ENCODE measurements at places on chromosomes 5 and 9.

GRCh38 chr5:173099461-173099860 is 43.3 kb downstream of the CREBRF start:
- DNase-seq = no peak

- peak; percentile 96 for DNase-seq
These were observed 145.9 kb downstream of the CARTPT start for GRCh38 chr5:71864730-71865601.

GRCh38 chr9:121635300-121635876 is 16.0 kb upstream of the DAB2IP start:
- DNase-seq = no peak

GRCh38 chr5:155759252-155759651 is 567.7 kb upstream of the SGCD start:
- DNase-seq = no peak

DNA sequence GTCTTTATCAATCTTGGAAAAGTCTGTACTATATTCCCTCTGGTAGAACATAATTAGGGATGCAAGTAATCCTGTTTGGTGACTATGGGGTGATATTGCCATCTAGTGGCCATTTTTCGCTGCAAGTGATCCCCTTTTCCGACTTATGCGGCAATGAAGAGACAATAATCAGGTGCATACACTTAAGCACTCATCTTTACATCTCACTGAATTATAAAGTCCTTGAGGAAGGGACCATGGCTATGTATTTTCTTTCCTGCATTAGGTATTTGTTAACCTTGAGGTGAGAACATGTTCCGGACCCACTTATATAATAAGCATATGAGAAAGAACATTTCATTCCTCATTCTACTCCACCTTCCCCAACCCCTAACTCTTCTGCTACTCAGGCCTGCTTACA is 19.6 kb upstream of the LIX1 start:
- DNase-seq = peak; percentile 68

DNA sequence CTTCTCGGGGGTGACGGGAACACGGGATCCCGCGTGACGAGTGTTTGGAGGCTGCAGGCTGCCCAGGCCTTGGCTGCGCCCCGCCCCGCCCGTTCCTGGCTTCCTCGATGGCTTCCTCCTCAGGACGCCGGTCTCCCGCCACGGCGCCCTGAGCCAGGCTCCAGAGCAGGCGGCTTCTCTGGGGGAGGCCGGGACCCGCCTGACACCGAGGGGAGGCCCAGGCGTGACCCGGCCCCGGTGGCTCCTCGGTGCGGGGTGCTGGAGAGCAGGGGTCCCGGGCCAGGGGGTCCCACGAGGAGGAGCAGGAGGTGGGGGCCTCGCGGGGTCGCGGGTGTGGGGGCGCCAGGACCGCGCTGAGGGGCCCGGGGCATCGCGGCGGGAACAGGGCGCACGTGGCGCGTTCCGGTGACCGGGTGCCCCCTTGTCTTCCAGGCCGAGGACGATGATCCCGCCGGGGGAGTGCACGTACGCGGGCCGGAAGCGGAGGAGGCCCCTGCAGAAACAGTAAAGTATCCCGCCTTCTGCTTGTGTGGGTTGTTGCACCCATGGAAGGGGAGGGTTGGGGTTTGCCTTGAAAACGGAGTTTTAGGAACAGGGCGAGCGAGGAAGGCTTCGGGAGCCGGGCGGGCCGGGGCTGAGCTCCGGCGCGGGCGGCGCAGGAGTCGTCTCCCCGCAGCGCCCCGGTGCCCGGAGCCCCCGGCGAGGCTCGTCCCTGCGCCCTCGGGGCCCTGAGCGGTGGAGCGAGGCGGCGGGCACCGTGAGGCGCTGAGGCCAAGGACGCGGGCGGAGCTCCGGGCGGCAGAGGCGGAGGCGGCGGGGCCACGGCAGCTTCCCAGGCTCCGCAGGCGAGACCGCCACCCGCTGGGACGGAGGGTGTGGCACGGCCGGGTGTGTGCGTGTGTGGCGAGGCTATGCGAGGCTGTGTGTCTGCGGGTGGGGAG is 22.2 kb downstream of the AHRR start:
- peak; percentile 82 for DNase-seq

DNA sequence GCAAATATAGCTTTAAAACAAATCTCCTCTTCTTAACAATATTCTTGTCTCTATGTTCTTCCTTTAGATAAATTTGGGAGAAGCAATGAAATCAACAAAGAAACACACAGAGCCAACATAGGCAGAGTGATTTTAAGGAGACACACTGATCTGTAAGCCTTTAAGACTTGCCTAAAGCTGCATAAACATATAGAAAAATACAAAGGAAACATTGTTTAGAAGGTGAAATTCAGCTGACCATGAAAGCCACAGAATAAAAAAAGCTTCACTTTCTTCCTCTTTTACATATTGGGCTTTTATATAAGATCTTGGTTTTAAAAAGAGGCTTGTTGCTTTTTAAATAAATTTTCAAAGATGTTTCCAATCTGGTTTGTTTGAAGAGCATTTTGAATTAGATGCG is 1277.5 kb downstream of the EFNA5 start:
- no peak for DNase-seq

DNA sequence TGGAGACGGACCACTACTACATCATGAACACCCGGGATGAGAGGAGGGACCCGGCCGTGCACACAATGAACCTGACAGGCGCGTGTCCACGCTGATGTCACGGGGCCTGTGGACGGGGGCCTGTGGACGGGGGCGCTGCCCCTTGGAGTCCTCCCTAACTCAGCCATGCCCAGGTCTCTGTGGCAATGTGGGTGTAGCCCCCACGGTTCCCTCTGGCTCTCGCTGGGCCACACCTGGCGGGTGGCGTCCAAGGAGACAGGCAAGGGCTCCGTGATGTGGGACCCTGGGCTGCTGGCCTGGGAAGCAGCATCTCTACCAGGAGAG is 22.1 kb downstream of the PAEP start:
- no peak for DNase-seq

GRCh38 chr5:2134543-2135292 is 252.0 kb upstream of the IRX4 start:
- peak; percentile 10 for DNase-seq

DNA sequence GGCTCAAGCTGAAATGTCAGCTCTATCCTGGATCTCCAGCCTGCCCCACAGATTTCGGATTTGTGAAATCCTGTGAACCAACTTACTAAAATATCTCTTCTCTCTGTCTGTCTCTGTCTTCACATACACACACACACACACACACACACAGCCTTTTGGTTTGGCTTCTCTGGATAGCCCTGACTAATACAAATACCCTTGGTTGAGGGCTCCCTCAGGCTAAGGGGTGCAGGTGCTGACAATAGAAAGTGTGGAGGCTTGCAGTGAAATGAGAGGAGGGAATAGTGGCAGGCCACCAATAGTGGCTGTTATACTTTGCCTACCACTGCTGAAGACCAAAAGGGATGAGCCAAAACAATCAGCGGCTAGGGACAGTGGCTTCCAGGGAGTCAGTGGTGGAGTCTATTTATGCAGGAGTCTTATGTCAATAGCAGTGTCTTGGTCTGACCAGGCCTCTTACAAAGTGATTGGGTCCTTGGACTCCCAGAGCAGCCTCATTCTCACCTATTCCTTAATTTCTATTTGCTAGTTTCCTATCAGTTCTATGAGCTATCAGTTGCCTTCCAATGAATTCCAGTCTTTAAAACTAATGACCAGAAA is 93.2 kb upstream of the GAS1 start:
- DNase-seq = no peak

DNA sequence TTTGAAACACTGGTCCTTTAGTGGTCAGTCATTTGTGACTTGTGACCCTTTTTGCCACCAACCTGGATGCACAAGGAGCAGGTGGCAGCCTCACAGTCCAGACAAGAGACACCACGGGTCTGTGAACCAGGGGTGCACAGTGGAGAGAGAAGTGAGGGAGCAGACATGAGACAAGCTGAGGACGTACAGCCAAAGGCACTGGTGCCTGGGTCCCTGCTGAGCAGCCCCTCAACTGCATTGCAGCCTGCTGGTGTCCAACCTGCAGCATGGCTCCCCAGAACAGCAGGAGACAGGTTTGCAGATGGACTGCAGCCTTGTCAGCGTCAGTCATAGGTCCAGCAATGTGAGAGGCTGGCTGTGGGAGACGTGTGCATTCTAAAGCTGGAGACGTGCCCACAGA is 124.2 kb upstream of the FSTL4 start:
- DNase-seq = no peak

DNA sequence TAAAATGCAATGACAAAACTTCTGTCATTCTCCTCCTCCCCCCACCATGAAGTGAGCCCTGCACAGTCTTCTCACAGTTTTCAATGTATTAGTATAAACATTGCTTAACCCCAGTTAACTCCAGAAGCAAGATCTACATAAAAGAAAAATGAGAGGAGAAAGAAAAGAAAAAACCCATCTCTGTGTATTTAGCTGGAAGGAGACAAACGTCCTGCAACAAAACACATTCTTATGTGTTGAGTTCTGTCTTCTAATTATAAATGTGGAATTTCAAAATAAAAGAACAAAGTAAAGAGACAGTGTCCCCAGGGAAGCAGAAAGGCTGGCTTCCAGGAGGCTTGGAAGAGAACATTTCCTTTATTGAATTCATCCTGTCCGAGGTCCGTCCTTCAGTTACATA is 491.9 kb upstream of the TUSC1 start:
- peak; percentile 74 for DNase-seq

- DNase-seq = no peak
These were observed 78.3 kb downstream of the COL27A1 start for GRCh38 chr9:114233491-114234185.

GRCh38 chr5:123585871-123586270 is 73.9 kb downstream of the CSNK1G3 start:
- peak; percentile 43 for DNase-seq

- peak; percentile 11 for DNase-seq
These were observed 132.1 kb downstream of the AP3B1 start for GRCh38 chr5:78162253-78162862.

- DNase-seq = no peak
These were observed 245.4 kb upstream of the TUT7 start for GRCh38 chr9:86599561-86599960.

DNA sequence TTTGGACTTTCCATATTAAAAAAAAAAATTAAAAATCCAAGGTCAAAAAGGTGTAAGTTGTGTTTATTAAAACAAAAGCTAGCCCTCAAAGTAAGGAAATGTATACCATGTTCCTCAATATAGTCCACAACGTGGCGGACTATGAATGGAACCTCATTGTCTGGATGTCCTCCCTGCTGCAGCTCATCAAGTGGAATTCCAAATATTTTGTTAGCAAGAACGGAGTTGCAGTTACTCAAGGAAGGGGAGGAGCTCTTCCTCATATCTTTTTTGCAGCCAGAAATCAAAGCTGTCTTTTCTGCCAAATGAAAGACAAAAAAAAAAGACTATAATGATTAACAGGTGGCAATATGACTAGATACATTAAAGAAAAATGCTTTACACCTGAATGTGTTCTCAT is 14.0 kb downstream of the FAM13B start:
- peak; percentile 48 for DNase-seq

GRCh38 chr9:92631452-92632343 is 38.2 kb downstream of the IPPK start:
- DNase-seq = no peak

DNA sequence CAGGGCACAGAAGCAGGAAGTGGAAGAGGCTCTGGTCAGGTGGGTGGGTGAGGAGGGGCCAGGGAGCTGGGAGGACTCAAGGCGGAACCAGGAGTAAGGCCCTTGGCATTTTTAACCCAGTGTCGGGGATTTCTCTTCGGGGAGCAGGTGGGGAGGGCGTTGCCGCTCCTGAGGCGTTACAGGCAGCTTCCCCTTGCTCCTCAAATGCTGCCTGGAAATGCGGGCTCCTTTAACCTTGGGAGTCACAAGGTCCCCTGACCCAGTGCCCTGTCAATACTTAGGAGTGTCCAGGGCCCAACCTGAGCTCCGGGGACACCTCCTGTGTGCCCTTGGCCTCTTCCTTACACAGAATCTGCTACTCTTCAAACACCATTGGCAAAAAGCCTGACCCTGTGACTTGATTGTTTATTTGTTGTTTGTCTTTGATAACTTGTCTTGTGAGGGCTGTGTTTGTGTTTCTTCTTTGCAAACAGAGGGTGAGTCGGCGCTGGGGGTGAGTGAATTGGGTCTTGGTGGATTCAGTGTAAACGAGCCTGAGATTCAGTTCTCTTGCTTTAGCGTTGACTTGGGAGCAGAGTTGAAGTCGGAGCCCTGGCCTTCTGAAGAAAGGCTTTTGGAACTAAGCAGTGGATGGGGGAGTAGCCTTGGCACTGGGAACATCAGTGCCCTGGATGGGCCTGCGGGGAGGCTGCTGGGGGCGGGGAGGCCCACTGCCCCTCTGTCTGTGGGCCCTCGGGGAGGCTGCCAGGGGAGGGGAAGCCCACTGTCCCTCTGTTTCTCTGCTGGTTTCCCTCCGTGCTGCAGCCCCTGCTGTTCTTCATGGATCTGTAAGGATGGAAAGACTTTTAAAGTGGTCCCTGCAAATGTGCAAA is 300.7 kb upstream of the IRX4 start:
- no peak for DNase-seq

DNA sequence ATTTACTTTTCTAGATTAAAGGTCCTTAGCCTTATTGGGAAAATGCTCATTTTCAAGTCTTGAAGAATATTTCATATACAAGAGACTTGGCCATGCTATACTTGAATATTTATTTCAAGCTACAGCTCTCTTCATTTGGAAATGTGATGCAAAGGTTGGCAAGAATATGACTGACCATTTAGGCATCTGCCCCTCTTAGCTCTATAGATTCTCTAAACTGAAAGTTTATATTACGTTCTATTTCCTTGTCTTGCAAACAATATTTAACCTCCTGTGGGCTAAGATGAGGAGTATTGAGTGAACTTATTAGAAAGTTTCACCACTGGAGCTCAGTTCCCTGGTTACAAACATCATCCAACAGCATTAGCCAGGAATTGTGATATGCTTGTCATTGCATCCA is 593.1 kb downstream of the MAT2B start:
- DNase-seq = peak; percentile 16

GRCh38 chr5:63923914-63924313 is 38.3 kb downstream of the HTR1A start:
- DNase-seq = no peak

DNA sequence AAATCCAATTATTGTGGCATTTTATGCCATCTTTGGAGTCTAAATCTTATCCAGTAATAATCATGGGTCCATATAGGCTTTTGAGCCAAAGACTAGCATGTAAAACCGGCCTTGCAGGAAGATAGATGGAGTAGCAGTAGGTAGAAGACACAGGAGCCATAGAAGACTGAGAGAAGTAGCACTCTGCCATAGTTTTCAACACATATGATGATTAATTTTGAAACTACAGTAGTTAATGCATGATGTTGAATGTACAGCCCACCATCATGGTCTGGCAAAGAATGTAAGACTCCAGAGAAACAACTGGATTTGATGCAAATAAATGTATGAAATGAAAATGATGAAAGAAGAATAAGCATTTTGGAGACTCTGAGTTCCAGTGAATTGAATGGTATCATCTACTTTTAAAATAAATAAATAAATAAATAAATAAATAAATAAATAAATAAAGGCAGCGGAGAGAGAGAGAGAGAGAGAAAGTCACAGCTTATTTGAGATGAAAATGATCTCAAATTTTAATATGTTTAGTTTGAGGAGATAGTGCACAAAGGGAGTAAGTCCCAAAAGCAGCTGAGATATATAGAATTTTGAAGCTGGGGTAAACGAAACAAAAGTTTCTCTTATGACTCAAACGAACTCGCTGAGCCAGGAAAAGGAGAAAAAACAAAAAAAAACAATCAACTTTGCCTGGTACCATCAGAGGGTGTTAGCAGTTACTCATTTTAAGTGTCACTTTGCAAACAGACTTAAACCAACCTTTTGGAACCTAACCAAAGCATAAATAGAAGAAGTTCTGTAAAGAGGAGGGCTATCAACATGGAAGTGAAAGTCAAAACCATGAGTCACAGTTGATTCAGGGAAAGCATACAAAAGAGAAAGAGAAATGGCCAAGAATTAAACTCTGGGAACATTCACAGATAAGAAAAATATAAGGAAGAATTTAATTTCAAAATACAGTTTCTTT is 388.7 kb downstream of the CETN3 start:
- peak; percentile 93 for DNase-seq

- peak; percentile 54 for DNase-seq
These were observed 258.0 kb downstream of the NR3C1 start for GRCh38 chr5:143145243-143146160.
